ENCODE measurements at places on chromosomes 4 and X.

- DNase-seq, result no peak
Measured at GRCh38 chr4:36432586-36432985, 151.2 kb downstream of the DTHD1 start.

DNA sequence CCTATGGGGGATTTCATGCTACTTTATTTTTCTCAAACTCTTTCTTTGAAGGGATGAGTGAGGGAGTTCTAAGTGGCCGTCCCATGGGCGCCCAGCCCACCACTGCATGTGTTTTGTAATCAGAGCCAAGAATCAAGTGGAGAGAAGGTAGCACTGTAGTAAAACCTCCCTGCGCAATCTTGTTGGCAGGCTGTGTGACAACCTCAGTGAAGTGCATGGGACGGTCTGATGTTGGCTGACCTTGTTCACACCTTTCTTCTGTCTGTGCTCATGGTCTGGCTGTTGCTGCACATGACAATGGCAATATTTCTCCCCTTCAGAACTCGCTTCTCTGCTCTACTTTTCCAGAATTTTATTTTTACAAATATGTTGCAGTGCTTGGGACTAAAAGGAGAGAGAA is 71.2 kb upstream of the SHISA3 start:
- DNase-seq, result no peak

DNA sequence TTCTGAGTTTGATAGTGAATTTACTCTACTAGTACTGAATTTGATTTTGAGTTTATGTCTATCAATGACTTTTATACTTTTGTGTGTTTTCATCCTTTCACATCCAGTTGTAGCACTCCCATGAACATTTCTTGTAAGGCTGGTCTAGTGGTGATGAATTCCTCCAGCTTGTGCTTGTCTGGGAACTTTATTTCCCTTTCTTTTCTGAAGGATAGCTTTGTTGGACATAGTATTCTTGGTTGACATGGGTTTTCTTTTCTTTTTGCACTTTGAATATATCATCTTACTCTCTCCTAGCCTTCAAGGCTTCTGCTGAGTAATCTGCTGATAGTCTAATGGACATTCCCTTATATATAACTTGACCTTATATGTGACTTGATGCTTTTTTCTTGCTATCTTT is 32.5 kb upstream of the IL2 start:
- no peak for DNase-seq

DNA sequence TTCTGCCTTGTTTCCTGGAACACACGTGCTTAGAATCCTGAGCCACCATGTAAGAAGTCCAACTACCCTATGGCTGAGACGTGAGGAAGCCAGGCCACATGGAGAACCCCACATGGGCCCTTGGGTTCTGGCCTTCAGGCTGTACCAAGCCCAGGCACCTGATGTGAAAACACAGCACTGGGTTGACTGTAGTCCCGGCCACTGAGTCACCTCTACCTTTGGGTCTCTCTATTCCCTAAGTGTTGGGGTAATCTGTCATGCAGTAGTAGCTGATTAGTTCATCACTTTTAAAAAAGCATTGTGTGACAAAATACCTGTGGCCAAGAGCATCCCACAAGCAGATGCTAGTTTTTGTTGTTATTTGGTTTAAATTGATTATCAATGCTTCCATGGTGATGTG is 24.3 kb downstream of the CFAP97 start:
- DNase-seq, result no peak

GRCh38 chrX:140362861-140363260 is 142.0 kb downstream of the SOX3 start:
- DNase-seq, result no peak

DNA sequence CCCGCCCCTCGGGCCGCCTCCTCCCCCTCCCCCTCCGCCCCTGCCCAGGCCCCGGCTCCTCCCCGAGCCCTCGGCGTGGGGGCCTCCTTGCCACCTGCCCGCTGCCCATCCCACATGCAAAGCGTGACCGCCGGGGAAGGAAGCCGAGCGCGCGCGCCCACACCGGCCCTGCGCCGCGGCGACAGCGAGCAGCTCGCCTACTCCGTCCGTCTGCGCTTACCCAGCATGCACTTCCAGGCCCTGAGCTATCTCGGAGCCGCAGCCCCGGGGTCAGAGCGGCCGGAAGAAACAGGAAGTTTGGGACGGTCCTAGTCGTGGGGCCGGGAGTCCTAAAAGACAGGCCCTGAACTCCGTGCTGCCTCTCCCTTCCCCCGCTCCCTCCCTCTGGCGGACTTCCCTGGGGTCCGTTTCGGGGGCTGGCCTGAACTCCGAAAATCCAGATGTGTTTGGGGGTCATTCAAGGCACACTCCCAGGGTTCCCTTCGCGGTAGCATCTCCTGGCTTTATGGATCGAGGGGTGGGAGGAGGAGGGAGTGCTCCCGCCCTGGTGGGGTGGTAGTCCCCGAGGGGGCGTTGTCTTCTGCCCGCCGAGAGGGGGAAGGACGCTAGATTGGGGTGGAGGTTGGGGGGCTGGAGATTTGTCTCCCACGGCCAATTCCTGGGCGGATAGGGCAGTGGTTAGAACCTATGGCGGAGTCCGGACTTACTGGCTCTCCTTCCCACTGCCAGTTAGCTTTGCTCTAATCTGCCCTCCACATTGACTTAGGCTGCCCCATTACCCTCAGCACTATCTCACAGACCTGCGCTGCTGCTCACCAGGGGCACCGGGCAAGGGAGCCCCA is 25.0 kb upstream of the BCORL1 start:
- DNase-seq, result no peak

DNA sequence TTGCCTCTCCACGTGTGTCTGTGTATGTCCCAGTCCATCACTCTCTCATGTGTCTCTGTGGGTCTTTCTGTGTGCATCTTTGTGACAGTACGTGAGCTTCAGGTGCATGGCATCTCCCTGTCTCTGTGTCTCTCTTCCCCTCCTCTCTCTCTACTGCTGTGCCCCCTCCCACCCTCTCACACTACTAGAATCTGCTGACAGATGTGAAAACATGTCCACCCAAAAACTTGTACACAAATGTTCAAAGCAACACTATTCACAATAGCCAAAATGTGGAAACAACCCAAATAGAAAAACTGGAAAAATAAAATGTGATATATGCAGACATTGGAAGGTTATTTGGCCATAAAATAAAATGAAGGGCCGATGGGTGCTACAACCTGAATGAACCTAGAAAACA is 10.0 kb downstream of the EVC start:
- no peak for DNase-seq

GRCh38 chrX:2261831-2262667 is 238.7 kb downstream of the DHRSX start:
- DNase-seq, result no peak

DNA sequence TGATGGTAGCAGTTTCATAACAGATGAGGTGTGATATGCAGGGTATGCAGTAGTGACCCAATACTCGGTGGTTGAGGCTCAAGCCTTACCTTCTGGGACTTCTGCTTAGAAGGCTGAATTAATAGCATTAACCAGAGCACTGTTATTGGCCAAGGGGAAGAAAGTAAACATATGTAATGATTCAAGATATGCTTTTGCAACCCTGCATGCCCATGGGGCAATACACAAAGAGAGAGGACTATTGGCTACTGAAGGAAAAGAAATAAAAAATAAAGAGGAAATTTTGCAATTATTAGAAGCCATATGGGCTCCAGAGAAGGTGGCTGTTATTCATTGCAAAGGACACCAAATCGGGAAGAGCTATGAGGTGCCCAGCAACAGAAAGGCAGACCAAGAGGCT is 8.7 kb downstream of the GAGE10 start:
- DNase-seq, result no peak

- DNase-seq, result no peak
Measured at GRCh38 chr4:27484216-27484615, 623.6 kb downstream of the STIM2 start.

GRCh38 chr4:150009533-150009932 is 68.7 kb upstream of the DCLK2 start:
- DNase-seq, result no peak

- no peak for DNase-seq
Measured at GRCh38 chrX:13474164-13474516, 95.3 kb upstream of the EGFL6 start.

- DNase-seq, result no peak
Measured at GRCh38 chrX:38452603-38453002, 100.2 kb downstream of the OTC start.

- no peak for DNase-seq
Measured at GRCh38 chr4:13986548-13986947, 359.0 kb upstream of the BOD1L1 start.

GRCh38 chrX:40912166-40912565 is 173.1 kb upstream of the USP9X start:
- DNase-seq, result no peak

- no peak for DNase-seq
Measured at GRCh38 chrX:53294024-53294648, 12.8 kb upstream of the IQSEC2 start.

- DNase-seq, result no peak
Measured at GRCh38 chrX:33204889-33205288, 6.5 kb downstream of the DMD start.

DNA sequence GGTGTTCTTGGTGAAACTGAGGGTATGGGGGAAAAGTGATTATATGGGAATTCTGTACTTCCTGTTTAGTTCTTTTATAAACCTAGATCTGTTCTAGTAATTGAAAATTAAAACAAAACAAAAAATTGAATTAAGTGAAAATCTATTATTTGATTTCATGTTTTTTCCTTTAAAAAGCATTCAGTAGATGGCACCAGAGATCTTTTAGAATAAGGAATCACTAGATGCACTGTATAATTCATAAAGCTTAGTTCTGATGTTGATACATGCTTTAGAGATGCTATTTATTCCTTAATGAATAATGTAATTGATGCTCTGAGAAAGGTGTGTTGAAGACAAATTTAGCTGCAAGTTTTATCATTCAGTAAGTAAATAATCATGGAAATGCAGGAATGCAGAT is 87.3 kb downstream of the LCORL start:
- no peak for DNase-seq

DNA sequence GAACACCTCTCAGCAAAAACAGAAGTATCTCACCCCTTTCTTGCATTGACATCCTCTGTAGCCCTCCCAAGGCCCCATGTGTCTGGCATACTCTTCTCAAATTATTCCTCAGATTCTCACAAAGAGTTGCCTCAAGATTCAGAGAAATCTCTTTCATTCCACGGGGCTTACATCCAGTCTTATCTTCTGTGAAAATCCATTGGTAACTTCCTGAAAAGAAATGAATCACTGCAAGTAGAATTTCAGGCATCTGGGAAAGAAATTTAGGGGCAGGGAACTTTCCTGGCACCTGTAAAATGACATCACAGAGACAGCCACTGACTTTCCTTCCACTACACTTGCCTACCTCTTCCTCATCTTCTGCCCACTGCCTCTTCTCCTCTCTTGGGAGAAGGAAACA is 182.5 kb upstream of the ARHGEF9 start:
- no peak for DNase-seq

DNA sequence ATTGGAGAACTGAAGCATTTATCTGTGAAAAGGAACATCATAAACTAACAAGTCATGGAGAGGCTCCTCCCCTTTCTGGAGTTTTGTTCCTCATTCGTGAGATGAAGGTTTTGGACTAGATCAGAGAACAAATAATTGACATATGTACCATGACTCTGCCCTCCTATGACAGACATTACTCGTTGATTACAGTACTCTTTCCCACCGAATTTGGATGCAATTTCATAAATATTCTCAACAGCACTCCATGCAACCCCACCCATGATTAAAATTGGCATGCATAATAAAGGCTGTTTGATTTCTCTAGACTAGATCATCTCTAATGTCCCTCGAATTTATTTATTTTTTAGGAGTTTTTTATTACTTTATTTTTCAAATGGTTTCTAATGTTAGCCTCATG is 258.9 kb upstream of the LDB2 start:
- no peak for DNase-seq

DNA sequence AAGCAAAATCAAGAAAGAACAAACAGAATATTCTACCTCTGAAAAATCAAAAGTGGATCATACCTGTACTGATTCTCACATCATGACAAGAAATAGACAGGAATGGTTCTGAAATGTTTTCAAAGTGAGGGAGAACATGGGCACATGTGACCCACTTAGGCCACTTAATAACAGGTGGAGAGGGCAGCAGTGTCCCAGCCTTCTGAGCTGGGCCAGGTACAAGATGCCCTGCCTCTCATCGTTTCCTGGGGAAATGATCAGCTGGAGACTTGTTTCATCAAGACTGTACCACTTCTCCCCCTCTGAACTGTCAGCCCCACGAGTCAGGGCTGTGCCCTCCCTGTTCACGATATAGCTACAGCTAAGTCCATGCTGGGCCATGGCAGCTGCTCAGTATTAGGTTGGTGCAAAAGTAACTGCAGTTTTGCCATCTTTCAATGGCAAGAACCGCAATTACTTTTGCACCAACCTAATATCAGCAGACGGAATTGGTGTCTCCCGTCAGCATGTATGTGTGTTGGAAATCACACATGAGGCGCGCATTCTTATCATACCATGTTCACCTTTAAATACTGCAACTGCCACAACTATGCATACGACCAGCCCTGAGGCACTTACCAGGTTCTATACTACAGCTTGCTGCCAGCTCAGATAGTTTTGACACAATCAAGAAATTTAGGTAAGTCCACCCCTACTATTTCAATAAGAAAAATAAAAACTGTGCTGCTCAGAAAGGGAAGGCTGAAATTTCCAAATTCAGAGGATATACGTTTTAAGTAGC is 71.4 kb downstream of the GATB start:
- no peak for DNase-seq

GRCh38 chr4:40857956-40858355 is 108.2 kb downstream of the NSUN7 start:
- no peak for DNase-seq

DNA sequence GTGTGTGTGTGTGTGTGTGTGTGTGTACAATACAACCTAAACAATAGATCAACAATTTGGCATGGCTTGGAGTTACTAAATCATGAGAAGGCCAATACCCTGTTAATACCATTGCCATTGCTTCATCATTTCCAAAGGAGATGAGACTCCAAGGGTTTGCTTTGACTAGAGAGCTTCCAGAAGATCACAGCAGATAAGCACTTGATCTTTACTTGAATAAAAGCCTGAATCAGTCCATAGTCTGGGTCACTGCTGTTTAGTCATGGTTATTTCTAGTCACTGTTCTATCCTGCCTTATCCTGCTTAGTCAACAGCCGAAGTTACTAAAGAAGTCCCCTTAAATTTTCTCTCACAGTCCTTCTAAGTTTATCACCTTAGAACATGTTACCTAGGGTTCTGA is 58.2 kb downstream of the RAB40AL start:
- no peak for DNase-seq

DNA sequence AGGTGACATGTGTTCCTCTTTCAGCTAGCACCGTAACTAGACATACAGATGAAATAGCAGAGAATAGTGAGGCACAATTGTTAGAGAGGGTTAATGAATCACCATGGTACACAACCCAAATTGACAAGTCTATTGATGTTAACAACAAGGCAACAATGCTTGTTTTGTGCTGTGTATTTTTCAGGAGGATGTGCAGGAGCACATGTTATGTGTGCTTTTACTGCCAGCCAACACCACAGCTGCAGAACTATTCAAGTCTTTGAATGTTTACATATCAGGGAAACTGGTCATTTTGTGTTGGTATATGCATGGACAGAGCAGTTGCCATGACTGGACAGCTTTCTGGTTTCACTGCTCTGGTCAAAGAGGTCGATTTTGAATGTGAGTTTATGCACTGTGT is 32.8 kb downstream of the STBD1 start:
- no peak for DNase-seq

GRCh38 chrX:100863326-100863864 is 10.8 kb downstream of the NOX1 start:
- DNase-seq, result no peak
